Mesenteric fat pad (tissue), 1 donor: ENCODE measurements at places on chromosomes 16 and 17. TPM values are rescaled to one million over a fixed set of nuclear protein-coding genes. Genes with fewer than 3 reads are reported as not detected.

RRAD gene
- total RNA-seq, result 3.4 TPM

CDH3 gene
- total RNA-seq, result 0.51 TPM

AMDHD2 gene
- 45.3 TPM for total RNA-seq

EVI2B gene
- total RNA-seq, result 19.5 TPM

DNA sequence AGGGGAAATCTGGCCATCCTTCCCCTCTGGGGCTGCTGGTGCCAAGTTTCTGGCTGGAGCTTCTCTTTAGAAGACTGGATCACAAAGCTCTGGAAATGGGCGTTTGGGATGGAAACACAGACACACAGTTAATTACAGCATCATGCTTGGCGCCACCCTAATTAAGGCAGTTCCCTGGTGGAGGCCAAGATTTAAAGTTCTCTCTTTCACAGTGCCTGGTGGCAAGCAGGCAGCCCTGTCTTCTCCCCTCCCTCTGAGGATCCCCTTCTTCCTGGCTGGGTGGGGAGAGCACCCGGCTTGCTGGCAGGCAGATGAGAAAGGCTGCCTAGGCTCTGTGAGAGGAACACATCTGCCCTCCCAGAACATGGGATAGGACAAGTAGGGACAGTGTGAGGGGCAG, 59.0 kb upstream of the NKD1 start:
- no peak for DNase-seq

DNA sequence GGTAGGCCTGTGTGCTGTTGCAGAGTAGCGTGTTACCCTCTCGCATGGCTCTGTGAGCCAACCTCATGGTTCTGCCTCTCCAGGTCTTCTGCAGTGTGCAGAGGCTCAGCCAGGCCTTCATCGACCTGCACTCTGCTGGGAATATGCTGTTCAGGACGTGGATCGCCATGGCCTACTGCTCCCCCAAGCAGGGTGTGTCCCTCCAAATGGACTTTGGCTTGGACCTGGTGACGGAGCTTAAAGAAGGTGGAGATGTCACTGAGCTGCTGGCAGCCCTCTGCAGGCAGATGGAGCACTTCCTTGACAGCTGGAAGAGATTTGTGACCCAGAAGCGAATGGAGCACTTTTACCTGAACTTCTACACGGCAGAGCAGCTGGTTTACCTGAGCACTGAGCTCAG, 75.8 kb upstream of the ENDOV start:
- no peak for DNase-seq

- no peak for DNase-seq
Measured at GRCh38 chr16:46916980-46917379, 32.8 kb downstream of the GPT2 start.

- no peak for DNase-seq
Measured at GRCh38 chr17:11917415-11917814, 79.9 kb downstream of the ZNF18 start.

GRCh38 chr16:56281249-56281805, 90.0 kb downstream of the GNAO1 start:
- DNase-seq, result no peak

DNA sequence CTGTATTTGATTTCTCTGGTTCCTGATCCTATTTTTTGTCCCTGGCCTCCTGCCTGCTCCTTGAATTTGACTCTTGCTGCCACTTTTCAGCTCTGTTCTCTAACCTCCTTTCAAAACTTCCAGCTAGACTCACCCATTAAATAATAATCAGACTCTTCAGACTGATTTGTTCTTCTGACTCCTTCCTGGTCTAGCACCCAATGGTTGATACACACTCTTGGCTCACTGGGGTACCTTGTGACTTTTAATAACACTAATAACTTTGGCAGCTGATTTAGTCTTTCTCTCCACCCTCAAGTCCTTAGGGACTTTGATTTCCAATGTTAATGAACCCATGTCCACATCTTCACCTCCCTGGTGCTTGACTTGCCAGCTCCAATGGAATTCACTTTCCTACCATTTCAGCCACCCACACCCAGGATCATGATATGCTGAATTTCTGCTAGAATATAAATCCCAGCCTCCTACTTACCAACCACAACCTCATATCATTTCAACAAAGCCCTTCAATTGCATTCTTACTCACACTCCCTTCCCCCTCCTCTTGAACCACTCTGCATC, 19.7 kb upstream of the C16orf82 start:
- DNase-seq, result no peak

GRCh38 chr17:69654981-69655855, 240.7 kb downstream of the MAP2K6 start:
- DNase-seq, result no peak

DNA sequence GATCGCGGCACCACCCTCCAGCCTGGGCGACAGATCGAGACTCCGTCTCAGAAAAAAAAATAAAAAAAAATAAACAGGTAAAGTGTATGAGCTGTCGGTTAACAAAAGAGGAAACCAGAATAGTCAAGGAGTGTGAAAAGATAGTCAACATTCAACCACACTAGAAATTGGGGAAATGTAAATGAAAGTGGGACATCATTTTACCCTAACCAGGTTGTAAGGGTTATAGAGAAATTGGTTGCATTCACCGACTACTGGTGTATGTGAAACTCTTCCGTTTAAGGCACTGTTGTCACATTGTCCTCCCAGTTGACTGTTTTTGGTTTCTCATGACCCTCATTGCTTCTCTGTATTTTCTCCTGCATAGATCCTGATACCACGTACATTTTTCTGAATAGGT, 62.8 kb downstream of the RABEP1 start:
- no peak for DNase-seq

- DNase-seq, result no peak
Measured at GRCh38 chr16:73047221-73047535, 750 bp downstream of the ZFHX3 start.

- DNase-seq, result peak; percentile 91
Measured at GRCh38 chr17:2337544-2338314, 428 bp downstream of the SGSM2 start.

GRCh38 chr16:14505846-14506245, 124.2 kb downstream of the PARN start:
- no peak for DNase-seq

GRCh38 chr16:15032547-15033308, 23.1 kb downstream of the NTAN1 start:
- peak; percentile 62 for DNase-seq
